NCI-H345 (cell line): ENCODE measurements at places on chromosomes 11 and 22.
A peak's percentile ranks its signal among the peaks of the same experiment; 100 is the strongest.

DNA sequence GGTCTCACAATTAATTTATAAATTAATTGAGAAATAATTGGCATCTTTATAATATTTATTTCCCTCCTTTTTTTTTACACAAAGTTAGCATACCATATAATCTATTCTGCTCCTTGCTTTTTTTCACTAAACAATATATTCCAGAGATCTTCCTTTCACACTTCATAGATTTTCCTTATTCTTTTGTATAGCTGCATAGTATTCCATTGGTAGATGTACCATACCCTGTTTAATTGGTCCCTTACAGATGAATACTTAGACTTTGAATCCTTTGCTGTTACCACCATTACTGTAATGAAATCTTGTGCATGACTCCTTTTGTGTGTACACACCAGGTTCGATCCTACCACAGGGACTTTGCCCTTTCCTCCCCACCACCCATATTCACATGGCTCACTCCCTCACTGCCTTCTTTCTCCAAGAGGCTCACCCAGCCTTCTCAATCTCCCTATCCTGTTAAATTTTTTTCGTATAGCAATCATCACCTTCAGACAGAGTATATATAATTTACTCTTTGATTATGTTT, 48.9 kb downstream of the RBX1 start:
- no peak for DNase-seq

- DNase-seq: no peak
Measured at GRCh38 chr11:101445761-101446160, 138.0 kb downstream of the TRPC6 start.

- no peak for DNase-seq
Measured at GRCh38 chr11:63884196-63884932, 32.6 kb downstream of the RCOR2 start.

DNA sequence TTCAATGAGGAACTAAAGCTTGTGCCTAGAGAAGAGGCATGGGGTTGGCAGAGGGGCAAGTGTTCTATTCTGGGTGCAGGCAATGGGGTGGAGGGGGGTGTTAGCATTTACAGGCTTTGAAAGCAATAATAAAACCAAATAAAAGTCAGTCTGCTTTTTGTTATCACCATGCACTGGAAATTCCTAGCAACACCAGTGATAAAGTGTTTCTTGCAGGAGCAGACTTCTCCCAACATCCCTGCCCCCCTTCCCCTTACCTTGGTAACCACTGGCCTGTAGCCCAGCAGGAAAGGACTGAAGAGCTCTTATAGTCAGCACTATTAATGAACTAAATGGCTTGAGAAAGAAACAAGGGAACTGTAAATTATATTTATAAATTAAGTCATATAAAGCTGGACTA, 65.2 kb upstream of the SESN3 start:
- DNase-seq: no peak

- DNase-seq: no peak
Measured at GRCh38 chr11:47351156-47352126, 1.1 kb downstream of the MYBPC3 start.

- DNase-seq: no peak
Measured at GRCh38 chr22:19663286-19663815, 51.0 kb upstream of the SEPTIN5 start.

GRCh38 chr22:50161508-50162390, 8.8 kb upstream of the PANX2 start:
- DNase-seq: no peak

- DNase-seq: peak; percentile 38
Measured at GRCh38 chr11:122095681-122096262, 20.2 kb downstream of the BLID start.

DNA sequence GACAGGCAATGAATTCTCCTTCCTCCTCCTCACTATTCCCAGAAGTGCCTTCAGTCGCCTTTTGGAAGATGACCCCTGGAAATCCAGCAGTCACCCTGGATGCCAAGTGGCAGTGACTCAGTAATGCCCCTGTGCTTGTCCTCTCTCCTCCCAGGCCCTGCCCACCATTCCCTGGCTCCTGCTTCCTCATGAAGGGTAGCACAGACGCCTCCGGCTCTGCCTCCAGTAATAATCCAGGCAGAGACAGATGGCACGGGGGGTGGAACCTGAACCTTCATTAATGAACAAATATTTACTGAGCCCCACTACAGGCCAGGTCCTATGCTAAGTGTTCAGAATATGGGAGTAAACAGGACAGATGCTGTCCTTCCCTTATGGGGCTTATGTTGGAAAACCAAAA, 23.2 kb downstream of the SYT13 start:
- no peak for DNase-seq

- peak; percentile 70 for DNase-seq
Measured at GRCh38 chr22:45318168-45318557, 8.4 kb downstream of the FAM118A start.

- no peak for DNase-seq
Measured at GRCh38 chr22:36196254-36197064, 5.2 kb downstream of the APOL4 start.

- no peak for DNase-seq
Measured at GRCh38 chr11:13834463-13834862, 128.1 kb upstream of the SPON1 start.

- no peak for DNase-seq
Measured at GRCh38 chr11:121886996-121887395, 229.0 kb downstream of the BLID start.

GRCh38 chr11:119424775-119425174, 1.8 kb upstream of the THY1 start:
- DNase-seq: no peak
